SJSA1 (cell line): ENCODE measurements at places on chromosomes 5 and 9.
A peak's percentile ranks its signal among the peaks of the same experiment; 100 is the strongest.

DNA sequence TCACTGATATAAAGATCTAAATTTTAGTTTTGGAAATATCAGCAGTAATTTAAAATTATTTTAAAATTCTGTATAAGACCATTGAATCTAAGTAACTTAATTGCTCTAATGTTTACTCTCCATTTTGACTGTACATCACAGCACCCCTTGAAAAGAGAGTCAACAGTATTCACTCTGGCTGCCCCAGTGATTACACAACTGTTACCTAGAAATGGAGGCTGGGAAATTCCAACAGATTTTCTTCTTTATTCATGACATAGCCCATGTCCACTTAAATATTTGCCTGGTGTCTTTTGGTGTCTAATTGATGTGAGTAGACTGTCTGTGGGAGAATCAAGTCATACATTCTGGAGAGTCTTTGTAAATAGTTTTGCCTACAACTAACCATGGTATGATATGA is 301.8 kb upstream of the CDH6 start:
- no peak overlapping the region for H3K27ac ChIP-seq
- no peaks in the 10 kb centered on the region for H3K4me1 ChIP-seq
- DNase-seq = no peak
- no peak overlapping the region for H3K4me3 ChIP-seq
- no peaks in the 10 kb centered on the region for H3K27me3 ChIP-seq
- no peaks in the 10 kb centered on the region for H3K36me3 ChIP-seq

DNA sequence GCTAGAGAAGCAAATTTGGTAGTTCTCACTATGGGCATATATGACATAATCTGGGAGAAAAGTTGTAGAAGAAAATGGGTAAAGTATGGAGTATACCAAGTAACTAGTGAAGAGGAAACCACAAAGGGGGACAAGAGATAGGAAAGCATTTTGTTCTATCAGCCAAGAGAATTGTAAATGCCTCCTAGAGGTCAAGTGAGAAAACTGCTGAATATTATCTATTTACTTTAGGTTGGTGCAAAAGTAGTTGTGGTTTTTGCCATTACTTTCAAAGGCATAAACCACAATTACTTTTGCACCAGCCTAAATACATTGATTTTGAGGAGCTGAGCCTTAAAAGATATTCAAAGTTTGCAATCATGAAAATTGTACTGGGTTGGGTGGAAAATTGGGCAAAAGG is 126.7 kb upstream of the GRHPR start:
- H3K27me3 ChIP-seq = no peaks in the 10 kb centered on the region
- no peak overlapping the region for H3K27ac ChIP-seq
- no peak overlapping the region for H3K4me3 ChIP-seq
- H3K4me1 ChIP-seq = peaks cover 27% of the 10 kb centered on the region

- H3K4me1 ChIP-seq = peaks cover 11% of the 10 kb centered on the region
- peaks cover 15% of the 10 kb centered on the region for H3K36me3 ChIP-seq
- no peak overlapping the region for H3K27ac ChIP-seq
- 0 out of 2 replicates have a peak, but pooled peaks cover 5% of the 10 kb centered on the region for H3K27me3 ChIP-seq
- no peak overlapping the region for H3K4me3 ChIP-seq
- DNase-seq = no peak
Measured at GRCh38 chr9:128392302-128393144, 21.3 kb downstream of the URM1 start.

DNA sequence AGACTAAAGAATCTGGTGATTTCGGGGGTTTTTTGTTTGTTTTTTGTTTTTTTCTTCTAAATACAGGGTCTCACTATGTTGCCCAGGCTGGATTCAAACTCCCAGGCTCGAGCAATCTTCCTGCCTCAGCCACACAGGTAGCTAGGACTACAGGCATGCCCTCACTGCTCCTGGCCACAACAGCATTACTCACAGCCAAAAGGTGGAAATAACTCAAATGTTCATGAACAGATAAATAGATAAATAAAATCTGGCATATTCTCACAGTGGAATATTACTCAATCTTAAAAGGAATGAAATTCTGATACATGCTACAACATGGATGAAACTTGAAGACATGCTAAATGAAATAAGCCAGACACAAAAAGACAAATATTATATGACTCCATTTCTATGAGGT is 19.8 kb upstream of the RAD23B start:
- no peaks in the 10 kb centered on the region for H3K27me3 ChIP-seq
- H3K27ac ChIP-seq = no peak overlapping the region
- no peaks in the 10 kb centered on the region for H3K36me3 ChIP-seq
- no peak overlapping the region for H3K4me3 ChIP-seq
- DNase-seq = no peak

DNA sequence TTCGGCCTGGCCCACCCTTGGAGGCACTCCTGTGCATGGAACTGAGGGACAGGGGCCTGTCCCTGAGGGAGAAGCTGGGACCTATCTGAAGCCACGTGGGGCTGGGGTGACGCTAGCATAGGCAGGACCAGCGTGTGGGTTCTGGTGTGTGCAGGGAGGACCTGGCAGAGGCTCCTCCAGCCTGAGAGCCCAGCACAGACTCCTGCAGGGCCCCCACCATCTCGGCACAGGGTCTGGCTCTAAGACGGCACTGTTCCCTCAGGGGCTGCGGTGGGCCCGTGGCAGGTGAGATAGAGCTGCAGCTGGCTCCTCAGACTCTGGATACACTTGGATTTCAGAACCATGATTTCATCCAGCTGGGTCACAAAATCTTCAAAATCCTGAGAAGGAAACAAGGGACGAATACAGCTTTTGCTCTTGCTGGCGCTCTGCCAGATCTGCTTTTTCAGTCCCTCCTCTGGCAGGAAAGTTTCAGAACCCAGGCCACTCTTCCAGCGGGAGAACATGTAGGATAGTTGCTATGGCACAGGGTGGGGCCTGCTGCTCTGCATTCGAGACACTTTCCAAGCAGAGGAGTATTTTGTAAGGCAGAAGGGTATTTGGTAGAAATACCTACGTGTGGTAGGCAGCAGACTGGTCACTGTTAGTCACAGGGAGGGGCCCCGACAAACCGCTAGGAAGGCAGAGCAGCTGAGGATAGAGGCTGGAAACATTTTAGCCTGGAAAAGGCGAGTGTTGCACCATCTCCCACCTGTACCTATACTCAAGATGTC is 74.7 kb downstream of the KIF24 start:
- H3K27ac ChIP-seq = peak overlapping the region; percentile 47
- peaks cover 34% of the 10 kb centered on the region for H3K36me3 ChIP-seq
- peaks cover 16% of the 10 kb centered on the region for H3K4me1 ChIP-seq
- no peak overlapping the region for H3K4me3 ChIP-seq
- peak; percentile 22 for DNase-seq
- H3K27me3 ChIP-seq = no peaks in the 10 kb centered on the region

- H3K27me3 ChIP-seq = no peaks in the 10 kb centered on the region
- H3K36me3 ChIP-seq = no peaks in the 10 kb centered on the region
- no peak overlapping the region for H3K4me3 ChIP-seq
Measured at GRCh38 chr9:36560771-36561170, 11.9 kb upstream of the MELK start.

GRCh38 chr5:107063511-107063910 is 607.2 kb downstream of the EFNA5 start:
- no peak for DNase-seq
- no peaks in the 10 kb centered on the region for H3K36me3 ChIP-seq
- H3K4me1 ChIP-seq = no peaks in the 10 kb centered on the region
- H3K4me3 ChIP-seq = no peak overlapping the region
- H3K27ac ChIP-seq = no peak overlapping the region

DNA sequence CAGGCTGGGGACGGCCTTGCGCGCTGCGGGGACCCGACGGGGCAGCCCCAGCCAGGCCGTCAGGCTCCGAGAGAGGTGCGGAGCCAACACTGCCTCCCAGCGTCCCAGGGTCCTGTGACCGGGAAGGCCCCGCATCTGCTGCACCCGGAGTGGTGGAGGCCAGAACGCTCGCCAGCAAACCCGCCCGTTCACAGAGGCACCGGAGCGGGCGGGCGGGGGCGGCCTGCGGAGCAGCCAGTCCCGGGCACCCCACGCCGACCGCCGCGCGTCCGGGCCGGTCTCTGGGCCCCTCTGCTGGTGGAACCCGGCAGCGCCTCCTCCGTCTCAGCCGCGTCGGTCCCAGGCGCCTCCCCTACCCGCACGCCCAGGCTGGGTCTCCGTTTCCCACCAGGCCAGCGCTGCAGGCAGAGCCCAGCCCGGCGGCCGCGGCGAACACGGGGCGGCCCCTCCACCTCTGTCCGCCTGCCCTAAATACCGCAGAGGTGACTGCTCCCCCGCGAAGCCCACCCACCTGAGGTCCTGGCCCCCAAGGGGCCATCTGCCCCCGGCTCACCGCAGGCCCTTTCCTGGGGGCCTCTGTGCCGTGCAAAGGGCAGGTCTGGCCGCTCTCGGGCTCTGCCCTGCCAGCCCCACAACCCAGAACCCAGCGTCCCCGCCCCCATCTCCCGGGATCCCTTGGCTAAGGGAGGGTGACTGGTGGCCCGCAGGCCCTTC is 15.9 kb downstream of the EXD3 start:
- H3K27ac ChIP-seq = no peak overlapping the region
- peak; percentile 26 for DNase-seq
- H3K27me3 ChIP-seq = no peaks in the 10 kb centered on the region
- H3K4me1 ChIP-seq = peaks cover 27% of the 10 kb centered on the region

DNA sequence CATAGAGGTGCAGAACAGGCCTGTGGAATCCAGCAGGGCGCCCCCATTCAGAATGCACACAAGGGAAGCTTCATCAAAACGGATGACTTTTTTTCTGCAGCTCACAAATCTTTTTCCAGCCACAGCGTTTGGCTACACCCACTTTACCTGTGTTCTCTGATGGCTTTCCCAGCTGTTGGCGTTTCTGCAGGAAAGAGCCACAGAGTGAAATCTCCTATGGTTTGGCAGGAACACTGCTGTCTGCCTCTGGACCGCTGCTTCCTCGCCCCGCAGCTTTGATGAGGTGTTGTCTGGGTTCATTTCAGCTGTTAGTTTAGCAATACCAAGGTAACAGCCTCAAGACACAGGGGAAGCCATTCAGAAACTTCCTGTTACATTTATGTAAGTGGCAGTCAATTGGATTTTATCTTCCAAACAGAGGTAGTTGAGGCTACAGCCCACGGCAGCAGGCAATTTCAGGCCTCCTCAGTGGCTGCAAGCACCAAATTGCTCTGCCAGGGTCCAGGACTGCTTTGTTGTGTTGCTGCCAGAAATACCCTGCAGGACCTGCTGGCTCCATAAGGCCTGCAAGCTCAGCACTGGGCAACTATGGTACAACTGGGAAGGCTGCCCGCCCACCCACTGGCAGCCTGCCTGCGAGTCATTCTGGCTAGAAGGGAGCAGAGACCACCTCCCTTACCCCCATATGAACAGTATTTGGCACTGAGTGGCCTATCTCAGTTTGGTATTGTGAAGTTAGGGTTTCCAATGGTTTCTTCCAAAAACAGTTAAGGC is 96.7 kb downstream of the MVB12B start:
- no peak for DNase-seq
- H3K4me1 ChIP-seq = peaks cover 7% of the 10 kb centered on the region
- no peak overlapping the region for H3K4me3 ChIP-seq
- no peaks in the 10 kb centered on the region; the same call in 1 of the 2 replicates for H3K36me3 ChIP-seq

DNA sequence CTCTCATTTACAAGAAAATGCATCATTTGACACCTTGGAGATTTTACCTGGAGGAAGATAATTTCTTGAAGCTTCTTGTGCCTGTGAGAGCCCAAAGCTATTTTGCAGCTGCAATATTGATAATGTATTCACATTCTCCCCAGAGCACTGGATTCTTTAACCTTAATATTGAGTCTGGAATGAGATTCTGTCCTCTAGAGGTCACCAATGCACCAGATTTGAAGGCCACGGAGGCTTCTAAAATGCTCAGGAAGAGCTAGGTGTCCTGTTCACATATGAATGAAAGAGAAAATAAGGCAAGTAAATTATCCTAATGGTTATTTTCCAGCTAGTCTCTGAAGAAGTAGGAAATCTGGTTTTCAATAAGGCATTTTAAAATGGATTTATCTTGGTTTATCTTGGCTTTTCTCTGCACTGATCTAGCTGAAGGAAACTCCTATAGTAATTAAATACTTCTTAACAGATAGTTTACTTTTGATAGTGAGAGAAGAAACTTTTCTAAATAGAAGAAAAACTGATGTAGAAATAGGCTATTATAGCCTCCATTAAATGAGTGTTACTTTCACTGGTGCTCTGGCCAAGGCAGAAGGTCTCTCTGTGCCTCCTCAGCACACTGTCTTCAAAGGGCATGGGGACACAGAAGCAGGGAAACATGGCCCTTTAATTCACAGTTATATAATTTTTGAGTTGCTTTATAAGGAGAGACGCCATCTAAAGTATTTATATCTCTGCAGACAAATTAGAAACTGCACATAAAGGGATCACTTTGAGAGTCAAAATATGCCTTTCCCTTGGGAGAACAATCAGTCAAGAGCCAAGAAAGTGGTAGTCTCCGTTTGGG is 297.0 kb upstream of the ACTBL2 start:
- H3K27me3 ChIP-seq = no peaks in the 10 kb centered on the region
- no peak overlapping the region for H3K4me3 ChIP-seq
- H3K4me1 ChIP-seq = peaks cover 53% of the 10 kb centered on the region
- DNase-seq = peak; percentile 64
- H3K36me3 ChIP-seq = no peaks in the 10 kb centered on the region

DNA sequence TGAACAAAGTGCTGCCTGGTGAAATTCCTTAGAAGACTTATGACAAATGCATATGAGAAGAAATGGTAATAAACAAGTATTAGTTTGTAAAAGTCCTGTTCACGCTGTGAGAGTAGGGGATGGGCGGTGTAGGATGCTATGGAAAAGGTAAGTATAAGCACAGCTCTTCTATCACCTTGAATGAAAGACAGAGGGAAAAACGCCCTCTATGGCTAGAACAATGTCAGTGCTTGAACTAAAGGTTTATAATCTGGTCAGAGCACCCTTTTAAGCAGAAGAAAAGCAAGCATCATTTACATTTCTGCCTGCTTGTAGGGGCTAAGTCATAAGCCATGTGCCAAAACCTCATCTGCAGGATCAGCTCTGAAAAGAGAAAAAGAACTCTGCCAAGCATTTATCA is 115.2 kb downstream of the LHFPL2 start:
- no peaks in the 10 kb centered on the region for H3K36me3 ChIP-seq
- no peak for DNase-seq
- H3K4me1 ChIP-seq = peaks cover 16% of the 10 kb centered on the region
- H3K4me3 ChIP-seq = no peak overlapping the region
- no peaks in the 10 kb centered on the region for H3K27me3 ChIP-seq

GRCh38 chr5:124504081-124504916 is 242.1 kb downstream of the ZNF608 start:
- H3K4me1 ChIP-seq = peaks cover 16% of the 10 kb centered on the region
- no peak overlapping the region for H3K4me3 ChIP-seq
- H3K27me3 ChIP-seq = no peaks in the 10 kb centered on the region
- peak; percentile 61 for DNase-seq

- H3K27ac ChIP-seq = no peak overlapping the region
- peaks cover 27% of the 10 kb centered on the region for H3K36me3 ChIP-seq
- no peaks in the 10 kb centered on the region for H3K27me3 ChIP-seq
- no peak overlapping the region for H3K4me3 ChIP-seq
- H3K4me1 ChIP-seq = peaks cover 12% of the 10 kb centered on the region
Measured at GRCh38 chr9:127848756-127849504, 5.5 kb downstream of the ENG start.

DNA sequence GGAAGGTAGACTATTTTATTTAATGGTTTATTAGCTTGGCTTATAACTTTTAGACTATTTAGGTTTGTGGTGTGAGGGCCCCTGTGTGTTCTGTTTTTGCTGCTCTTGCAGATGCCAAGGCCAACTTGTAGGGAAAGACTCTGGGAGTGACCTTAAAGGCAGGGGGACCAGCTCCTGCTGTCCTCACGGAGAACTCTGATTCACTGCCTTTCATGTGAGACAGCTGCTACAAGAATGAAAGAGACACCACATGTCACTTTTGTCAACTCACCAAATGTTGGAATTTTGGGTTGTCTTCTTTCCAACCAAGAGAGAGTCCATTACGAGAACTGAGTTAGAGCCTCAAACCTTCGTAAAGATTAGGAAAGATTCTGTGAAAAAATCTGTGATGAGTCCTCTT is 258.3 kb upstream of the ADAMTSL1 start:
- H3K27me3 ChIP-seq = no peaks in the 10 kb centered on the region
- no peak overlapping the region for H3K4me3 ChIP-seq
- no peak for DNase-seq
- no peaks in the 10 kb centered on the region for H3K4me1 ChIP-seq
